T-helper 1 cell (primary cell): ENCODE measurements at places on chromosomes 7 and 10.

DNA sequence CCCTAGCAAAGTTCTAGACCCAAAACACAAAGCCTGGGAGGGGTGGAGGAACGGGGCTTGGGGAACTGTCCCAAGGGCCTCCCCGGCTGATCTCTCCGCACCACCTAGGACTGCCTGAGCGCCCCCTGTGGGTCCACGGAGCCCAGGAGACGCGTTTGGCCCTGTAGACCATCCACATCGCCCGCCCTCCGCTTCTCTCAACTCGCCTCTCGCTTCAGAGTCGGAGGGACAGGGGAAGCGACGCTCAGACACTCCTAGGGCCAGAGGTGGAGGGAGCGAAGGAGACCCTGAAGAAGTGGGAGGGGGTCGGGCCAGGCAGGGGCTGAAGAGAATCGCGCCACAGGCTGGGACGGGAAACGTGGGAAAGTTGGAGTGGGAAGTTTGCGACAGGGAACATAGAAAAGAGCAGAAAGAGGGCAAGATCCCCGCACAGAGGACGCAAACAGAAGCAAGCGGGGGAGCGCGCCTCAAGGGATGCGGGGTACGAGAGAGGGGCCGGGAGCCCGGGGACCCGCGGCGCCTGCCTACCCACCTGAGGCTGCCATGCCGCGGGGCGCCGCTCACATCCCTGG, 378 bp downstream of the PIK3AP1 start:
- DNase-seq: peak; percentile 6

- DNase-seq: no peak
These were observed 194.7 kb upstream of the SEMA3A start for GRCh38 chr7:84389242-84389641.

- DNase-seq: no peak
These were observed 34.0 kb downstream of the CUL2 start for GRCh38 chr10:35056133-35056532.

GRCh38 chr7:44889086-44889781, 3.9 kb upstream of the PURB start:
- DNase-seq: no peak

GRCh38 chr10:128579901-128580300, 453.7 kb upstream of the MKI67 start:
- DNase-seq: no peak
